K562 (cell line): ENCODE measurements at places on chromosomes 6 and 20. TPM values are rescaled to one million over a fixed set of nuclear protein-coding genes. Genes with fewer than 3 reads are reported as not detected.

FAM229B gene
- 4.0 and 4.3 TPM in 2 replicates for total RNA-seq

FILIP1 gene
- total RNA-seq = 0.04 and 0.09 TPM in 2 replicates

- H3K36me3 ChIP-seq = peaks cover 17% of the 10 kb centered on the region
- H3K4me3 ChIP-seq = peak within 1 kb of the TSS; percentile 71
- peak within 1 kb of the TSS; percentile 88 for H3K27ac ChIP-seq
Observed at GRCh38 chr6:135180542-135181332, at the start of gene MYB. TSS of gene MYB (plus strand) at chr6:135181308. CDS start at chr6:135181514, 206 bp downstream.

DNA sequence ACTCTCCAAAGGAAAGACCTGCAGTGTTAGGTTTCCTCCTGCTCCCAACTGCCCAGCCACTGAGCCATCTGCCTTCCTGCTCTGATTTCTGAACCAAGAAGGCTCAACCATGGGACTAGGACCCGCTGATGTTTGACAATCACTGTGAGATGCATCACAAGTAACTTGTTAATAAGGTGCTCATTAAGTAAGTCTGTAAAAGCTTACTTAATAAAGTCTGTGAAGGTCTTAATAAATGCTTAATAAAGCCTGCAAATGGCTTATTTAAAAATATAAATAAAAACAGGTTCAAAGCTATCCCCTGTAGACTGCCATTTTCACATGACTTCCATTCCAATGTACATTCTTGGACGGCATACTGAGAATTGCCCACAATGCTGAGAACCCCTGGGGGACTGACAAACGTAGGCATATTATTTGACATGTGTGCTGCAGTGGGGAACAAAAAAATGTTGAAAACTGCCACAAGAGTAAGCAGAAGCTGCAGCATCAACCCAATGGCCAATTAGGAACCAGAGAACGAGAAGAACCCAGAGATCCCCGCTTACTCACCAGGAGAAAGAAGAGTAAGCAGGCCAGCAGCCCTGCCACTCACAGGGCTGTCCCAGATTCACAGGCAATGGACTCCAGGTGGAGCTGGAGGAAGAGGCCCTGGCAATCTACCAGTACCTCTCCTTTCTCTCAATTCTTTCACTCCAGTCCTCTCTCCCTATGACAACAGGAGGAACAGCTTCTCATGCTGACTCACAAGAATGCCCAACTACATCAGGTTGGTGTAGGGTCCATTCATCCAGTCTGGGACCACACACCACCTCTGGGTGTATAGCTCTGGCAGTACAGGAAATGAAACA is 19.5 kb downstream of the KIF13A start:
- peaks cover 59% of the 10 kb centered on the region for H3K4me1 ChIP-seq
- DNase-seq = no peak
- no peak overlapping the region for H3K4me3 ChIP-seq
- peak overlapping the region; percentile 38; the same call in 1 of the 3 replicates for H3K27ac ChIP-seq
- no peaks in the 10 kb centered on the region for H3K36me3 ChIP-seq

FOXS1 gene
- not detected in 2 replicates for total RNA-seq

DNA sequence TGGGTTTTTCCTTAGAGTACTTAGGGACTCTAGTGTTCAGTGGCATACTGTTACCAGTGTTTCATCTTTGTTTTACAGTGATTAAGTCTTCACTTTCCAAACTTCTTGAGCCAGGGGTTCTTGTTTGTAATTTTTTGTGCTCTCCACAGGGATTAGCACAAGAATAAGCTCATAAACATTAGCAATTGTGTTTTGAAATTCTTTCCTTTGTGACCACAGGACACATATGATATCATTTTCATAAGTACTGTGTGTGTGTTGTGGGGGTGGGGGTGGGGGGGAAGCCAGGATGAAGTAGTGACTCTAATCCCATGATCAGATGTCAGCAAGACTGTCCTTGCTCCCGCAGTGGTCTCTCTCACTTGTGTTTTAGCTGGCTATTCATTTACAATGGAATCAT is 101.5 kb upstream of the SCP2D1 start:
- no peak overlapping the region for H3K27ac ChIP-seq
- no peak for DNase-seq
- no peaks in the 10 kb centered on the region for H3K27me3 ChIP-seq
- H3K4me3 ChIP-seq = no peak overlapping the region

- H3K27me3 ChIP-seq = no peaks in the 10 kb centered on the region
- H3K4me1 ChIP-seq = peaks cover 23% of the 10 kb centered on the region
- peaks cover 13% of the 10 kb centered on the region; the same call in 2 of the 3 replicates for H3K36me3 ChIP-seq
- H3K4me3 ChIP-seq = no peak overlapping the region
- no peak overlapping the region for H3K27ac ChIP-seq
- no peak for DNase-seq
Observed at GRCh38 chr6:17867880-17868279, 119.6 kb downstream of the KIF13A start.

- DNase-seq = no peak
- no peaks in the 10 kb centered on the region for H3K36me3 ChIP-seq
- no peak overlapping the region for H3K27ac ChIP-seq
- peak overlapping the region; percentile 42 for H3K4me3 ChIP-seq
Observed at GRCh38 chr6:6008089-6008647, 1.4 kb upstream of the NRN1 start.
